ENCODE measurements at places on chromosomes 4 and X. TPM values are rescaled to one million over a fixed set of nuclear protein-coding genes. Genes with fewer than 3 reads are reported as not detected.

The SSX1 gene
- not detected for total RNA-seq

The KLHL5 gene
- 46.3 TPM for total RNA-seq

The F9 gene
- not detected for total RNA-seq

The SPANXA1 gene
- total RNA-seq, result not detected

The FAM149A gene
- total RNA-seq, result 0.61 TPM

The SRPX gene
- total RNA-seq, result not detected

The ALPK1 gene
- 9.7 TPM for total RNA-seq

The FGB gene
- total RNA-seq, result not detected

The XAGE2 gene
- not detected for total RNA-seq

The BEX4 gene
- total RNA-seq, result 5.1 TPM

The BCLAF3 gene
- 6.2 TPM for total RNA-seq

The TCEAL7 gene
- not detected for total RNA-seq

The MID1IP1 gene
- total RNA-seq, result 106 TPM
